GM20000 (cell line): ENCODE measurements at places on chromosomes 11 and 22.
A peak's percentile ranks its signal among the peaks of the same experiment; 100 is the strongest.

- DNase-seq = no peak
Observed at GRCh38 chr11:8584082-8584481, 9.9 kb downstream of the STK33 start.

DNA sequence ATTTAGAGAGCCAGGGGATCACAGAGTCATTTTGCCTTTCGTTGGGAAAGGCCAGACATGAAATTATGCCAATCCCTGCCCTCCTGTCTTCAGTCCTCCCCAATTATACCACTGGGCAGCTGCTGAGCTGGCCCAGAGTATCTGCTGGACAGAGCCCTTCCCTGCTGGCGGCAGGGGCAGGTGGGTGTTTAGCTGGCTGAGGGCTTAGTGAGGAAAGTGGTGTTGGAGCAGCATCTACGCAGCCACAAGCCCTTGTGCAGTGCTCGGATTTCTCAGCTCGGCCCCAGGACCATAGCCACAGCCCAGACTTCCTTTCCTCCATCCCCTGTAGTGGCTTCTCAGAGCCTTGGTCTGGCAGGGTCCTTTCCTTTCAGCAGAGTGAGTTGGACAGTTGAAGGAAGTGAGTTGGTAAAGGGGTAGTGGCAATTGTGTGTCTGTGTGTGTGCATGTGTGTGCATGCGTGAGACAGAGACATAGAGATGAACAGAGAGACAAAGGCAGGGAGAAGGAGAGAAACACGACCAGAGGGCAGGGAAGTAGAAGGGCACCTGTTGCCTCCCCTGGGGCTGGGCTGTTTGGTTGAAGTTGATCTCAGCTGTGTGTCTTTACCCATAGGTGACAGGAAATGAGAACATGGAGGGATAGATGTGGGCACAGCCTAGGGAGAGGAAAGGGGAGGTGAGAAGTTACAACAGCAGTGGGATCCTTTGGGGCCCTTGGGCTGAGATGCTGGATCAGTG is 66.2 kb downstream of the GRIK4 start:
- no peak for DNase-seq

DNA sequence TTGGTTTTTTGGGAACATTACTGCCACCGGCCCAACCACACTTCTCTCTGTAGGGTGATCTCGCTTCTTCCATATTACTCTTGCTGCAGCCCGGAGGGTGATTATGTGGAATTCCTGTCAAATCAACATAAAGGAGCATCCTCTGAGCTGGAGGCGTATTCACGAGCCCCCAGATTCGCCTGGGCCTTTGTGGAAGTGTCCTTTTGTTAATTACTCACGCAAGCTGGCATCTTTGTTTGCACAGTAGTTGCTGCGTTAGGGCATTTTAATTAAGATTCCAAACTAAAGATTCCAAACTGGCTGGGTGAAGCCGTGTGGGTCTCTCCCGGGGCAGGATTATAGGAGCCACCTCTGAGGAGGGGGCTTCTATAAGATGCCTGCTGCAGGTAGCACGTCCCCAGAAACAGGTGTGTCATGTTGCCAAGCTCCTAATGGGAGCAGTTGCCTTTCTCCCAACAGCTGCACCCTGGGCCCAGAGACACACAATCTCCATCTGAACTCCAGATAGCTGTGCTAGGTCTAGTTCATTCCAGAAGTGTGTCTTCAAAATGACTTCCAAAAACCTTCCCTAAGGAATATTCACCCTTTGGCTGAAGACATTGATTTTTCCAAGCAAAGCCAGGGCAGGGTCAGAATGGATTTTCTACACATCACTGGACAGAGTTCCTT is 40.9 kb downstream of the SHISAL1 start:
- no peak for DNase-seq

DNA sequence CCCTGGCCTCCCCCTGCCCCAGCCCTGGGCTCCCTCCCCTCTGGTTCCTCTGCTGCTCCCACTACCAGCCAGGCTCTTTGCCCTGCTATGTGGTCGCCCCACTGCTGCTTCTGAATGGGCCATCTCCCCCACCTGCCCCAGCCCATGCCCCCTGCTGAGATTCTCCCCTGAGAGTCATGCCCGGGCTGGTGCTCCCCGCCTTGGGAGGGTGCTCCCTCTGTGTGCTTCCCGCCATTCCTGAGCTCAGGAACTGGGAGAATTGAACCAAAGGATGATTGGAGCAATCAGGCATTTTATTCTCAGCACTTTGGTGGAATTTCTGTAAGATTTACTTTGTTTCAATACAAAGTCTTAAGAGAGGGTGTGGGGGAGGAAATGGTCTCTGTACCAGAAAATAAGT is 6.8 kb downstream of the APOBEC3D start:
- no peak for DNase-seq

- DNase-seq = no peak
Observed at GRCh38 chr22:21687685-21688259, 22.0 kb downstream of the PPIL2 start.

GRCh38 chr11:11787305-11788062 is 54.3 kb upstream of the USP47 start:
- peak; percentile 54 for DNase-seq

GRCh38 chr11:67998150-67999045 is 5.5 kb downstream of the UNC93B1 start:
- DNase-seq = no peak

DNA sequence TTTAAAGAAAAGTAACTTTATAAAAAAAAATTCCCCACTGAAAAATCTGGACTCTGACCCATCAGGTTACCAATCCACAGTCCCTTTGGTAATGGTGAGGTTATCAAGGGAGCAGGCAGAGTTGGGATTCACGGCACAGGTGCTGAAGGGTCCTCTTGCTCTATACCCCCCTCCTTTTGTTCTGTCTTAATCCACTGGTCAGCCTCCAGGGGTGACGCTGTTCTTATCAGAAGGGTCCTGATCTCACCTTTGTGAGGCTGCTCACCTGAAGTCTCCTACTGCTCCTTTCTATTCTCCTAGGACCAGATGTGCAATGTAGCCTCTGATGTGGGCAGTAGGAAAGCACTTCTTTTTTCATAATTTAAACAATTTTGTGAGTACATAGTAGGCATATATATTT is 80.6 kb upstream of the E2F8 start:
- DNase-seq = no peak

DNA sequence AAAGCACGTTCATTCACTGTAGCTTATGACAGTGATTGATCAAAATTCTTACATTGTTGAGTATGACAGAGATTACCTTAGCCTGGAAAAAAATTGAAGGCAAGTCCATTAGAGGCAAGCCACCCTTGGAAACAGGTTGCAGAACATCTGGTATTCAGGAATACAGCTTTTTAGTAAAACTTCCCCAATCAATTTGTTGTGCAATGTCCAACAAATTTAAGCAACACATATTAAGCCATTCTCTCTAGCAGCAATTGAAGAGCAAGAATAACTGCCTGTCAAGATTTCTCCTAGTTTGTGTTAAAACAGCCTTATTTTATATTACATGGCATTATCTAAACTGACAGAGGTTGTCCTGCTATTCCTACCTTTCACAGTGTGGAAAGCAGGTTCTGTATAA is 37.0 kb downstream of the BCL2L13 start:
- no peak for DNase-seq

DNA sequence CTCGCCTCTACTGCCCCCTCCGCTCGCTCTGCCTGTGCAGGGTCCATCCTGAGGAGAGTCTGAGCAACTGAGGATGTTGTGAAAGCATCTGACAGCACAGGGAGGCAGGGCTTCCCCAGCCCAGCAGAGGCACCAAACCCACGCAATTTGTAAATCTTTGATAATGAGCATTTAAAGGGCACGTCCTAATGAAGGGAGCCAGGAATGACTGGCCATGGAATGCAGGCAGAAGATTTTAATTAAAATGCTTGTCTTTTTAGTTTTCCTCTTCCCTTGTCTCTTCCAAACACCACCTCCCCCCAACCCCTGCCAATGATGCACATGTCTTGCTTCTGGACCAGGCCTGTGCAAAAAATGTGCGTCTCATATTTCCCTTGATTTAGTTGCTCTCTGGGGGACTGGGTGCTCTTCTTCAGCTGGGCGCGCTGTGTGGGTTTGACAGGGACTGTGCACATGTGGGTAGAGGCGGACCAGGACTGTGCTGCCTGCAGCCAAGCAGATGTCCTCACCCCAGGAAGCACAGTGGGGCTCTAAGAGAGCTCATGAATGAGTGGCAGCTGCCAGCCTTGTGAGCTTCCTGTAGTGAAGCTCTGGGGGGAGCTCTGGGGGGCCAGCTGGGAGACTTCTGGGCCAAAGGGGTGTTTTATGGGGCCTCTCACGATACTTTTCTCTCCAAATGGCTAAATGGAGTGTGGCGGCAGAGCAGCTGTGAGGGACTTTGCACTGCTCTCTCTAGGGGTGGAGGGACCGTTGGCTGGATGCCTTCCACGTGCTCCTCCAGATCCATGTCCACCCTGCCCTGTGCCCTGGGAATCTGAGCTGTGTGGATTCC is 273.5 kb downstream of the ST3GAL4 start:
- no peak for DNase-seq

DNA sequence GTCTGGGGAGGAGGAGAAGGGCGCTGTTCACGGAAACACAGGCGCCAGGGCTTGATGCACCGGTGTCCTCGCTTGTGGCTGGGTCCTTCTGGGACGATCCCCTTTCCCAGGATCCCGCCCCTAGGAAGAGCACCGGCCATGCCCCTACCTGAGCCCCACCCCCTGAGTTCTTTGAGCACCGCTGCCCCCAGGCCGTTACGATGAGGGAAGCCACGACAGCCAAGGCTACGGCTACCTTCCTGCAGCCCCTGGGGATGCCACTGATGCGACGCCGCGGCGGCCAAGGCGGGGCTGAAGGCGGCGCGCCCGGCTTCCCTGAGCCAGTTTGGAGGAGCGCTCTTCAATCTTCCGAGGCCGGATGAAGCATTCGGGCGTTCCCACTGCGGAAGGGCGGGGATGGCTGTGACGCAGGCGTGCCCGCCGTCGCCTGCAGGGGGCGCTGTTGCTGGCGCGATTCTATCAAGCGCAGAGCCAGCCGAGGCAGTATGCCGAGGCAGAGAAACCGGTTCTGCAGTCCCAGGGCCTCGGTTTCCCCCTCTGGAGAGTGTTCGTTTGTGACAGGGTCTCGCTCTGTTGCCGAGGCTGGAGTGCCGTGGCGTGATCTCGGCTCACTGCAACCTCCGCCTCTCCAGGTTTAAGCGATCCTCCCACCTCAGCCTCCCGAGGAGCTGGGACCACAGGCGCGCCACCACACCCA is 9.7 kb upstream of the NEFH start:
- peak; percentile 82 for DNase-seq

DNA sequence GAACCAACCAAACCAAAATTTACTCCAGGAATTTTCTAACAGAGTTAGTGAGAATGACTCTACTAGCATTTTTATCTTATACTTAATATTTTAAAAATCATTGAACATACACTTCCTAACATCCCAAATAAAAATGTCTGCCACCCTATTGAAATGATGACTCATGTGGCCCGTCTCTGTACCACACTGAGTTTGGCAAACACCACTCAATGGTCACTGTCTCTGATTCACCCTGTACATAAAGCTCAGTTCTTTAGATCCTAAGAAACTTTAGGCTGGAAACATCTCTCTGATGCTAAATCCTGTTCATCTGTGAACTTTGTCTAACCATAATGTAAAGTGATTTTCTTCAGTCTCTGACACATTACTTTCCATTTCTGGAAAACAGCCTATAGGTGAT is 182.0 kb downstream of the CWF19L2 start:
- DNase-seq = no peak

- no peak for DNase-seq
Observed at GRCh38 chr22:48653306-48653705, 1174.4 kb downstream of the BRD1 start.

DNA sequence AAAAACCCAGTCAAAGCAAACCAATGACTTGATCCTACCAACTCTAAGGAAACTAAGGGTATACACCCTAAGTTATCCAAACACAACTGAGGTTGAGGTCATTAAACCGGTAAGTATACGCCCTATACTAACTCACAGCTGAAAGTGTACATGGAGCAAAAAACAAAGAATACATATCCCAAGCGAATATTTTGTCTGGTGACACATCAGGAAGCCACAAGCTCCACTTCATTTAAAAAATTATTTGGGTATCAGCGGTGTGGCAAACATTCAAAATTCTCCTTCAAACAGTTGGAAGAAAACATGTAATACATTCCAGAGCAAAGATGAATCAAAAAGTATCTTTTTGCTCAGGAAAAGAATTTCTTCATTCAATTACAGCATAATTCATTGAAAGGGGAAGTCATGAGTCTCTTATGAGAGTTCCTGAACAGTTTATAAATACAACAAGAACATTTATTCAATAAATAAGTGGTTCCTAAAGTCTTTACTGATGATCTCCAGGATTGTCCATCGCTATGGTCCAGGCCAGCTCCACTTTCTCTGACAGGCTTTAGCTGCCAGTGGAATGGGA is 4.5 kb upstream of the JAML start:
- DNase-seq = no peak

DNA sequence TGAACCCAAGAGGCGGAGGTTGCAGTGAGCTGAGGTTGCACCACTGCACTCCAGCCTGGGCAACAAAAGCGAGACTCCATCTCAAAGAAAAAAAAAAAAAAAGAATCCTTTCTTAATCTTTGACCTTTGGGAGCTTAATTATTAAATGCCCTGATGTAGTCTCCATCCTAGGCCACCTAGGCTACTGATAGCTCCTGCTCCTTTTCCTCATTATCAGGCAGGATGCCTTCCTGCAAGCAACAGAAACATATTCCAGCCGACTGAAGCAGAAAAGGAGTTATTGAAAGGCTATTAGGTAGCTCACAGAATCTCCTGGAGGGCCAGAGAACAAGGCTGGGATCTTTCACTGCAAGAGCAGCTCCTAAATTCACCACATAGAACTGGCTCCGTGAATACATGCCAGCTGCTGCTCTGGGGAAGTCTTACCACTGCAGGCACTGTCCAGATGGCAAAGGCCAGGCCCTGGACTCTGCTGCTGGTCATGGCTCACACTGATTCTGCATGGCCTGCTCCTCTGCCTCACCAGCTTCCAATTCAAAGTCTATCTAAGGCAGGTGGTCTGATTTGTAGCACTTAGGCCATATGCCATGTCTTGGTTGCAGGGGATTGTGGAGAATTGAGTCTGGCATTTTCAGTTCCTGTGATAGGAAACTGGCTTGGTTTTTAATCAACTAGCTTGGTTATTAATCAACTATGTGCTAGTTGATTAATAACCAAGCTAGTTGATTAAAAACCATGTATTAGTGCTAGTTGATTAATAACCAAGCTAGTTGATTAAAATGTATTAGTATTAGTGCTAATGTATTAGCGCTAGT is 26.0 kb upstream of the POLD3 start:
- DNase-seq = no peak

DNA sequence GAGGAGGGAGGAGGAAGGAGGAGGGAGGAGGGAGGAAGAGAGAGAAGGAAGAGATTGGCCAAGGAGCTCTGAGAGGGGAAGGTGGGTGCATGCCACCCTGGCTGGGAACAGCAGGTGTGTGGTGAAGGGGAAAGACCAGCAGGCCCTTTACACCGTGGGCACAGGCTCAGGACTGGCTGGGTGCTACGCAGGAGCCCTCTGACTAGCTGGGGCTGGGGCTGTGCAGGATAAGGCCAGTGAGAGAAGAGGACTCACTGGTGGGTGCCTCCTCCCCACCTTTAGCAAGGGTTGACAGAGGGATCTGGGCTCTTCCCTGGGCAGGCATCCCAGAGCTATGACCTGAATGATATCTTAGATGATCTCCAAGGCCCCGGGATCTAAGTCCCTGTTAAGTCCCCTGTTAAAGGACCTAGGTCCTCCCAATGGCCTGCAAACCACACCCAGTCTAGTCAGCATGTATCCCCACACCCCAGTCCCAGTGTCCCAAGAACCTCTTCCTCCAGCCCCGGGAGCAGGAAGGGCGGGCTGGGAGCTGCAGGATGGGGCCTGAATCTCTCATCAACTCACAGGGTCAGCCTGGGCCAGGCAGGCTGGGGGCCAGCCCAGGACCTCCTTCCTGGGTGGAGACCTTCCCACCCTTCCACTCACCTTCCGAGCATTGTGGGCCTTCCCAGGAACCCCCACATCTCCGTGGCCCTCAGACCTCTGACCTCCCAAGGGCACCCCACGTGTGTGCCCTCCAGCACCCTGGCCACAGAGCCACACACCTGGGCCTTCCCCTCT is 55.4 kb downstream of the CDKN1C start:
- DNase-seq = no peak
